Stimulated activated CD8-positive, alpha-beta memory T cell treated with anti-CD3 and anti-CD28 coated beads, Interleukin-4, amount 100 ng/mL, for 1 hour (primary cell): ENCODE measurements at places on chromosomes 12 and 14.

DNA sequence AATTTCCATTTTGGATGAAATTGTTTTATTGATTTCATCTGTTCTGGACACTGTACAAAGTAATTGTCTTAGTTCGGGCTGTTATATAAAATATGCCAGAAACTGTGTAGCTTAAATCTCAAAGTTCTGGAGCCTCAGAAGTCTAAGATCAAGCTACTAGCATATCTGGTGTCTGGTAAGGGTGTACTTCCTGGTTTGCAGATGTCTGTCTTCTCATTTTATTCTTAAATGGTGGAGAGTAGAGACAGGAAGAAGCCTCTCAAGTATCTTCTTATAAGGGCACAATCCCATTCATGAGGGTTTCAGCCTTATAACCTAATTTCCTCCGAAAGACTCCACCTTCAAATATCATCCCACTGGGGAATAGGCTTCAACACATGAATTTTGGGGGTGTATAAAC lies 51.3 kb downstream of the MON2 start:
- no peak for DNase-seq

- no peak for DNase-seq
Measured at GRCh38 chr14:88013750-88014349, 8.9 kb downstream of the GPR65 start.

DNA sequence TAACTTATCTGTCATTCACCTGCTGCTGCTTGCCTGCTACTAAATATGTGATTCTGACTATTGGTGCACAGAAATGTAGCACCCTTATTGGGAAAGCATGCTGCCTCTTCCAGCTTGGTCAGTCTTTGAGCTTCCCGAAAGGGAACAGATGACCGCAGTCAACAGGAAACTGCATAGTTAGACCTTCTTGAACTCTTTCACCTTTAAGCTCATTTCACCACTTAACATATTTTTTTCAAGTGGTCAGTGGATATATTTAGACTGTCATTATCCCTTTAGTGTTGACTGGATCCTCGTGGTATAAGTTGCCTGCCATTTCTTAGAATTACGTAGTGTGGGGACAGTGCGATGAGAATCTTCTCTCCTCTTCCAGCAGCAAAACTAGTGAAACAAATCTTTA lies 224.9 kb downstream of the FBXL14 start:
- no peak for DNase-seq

DNA sequence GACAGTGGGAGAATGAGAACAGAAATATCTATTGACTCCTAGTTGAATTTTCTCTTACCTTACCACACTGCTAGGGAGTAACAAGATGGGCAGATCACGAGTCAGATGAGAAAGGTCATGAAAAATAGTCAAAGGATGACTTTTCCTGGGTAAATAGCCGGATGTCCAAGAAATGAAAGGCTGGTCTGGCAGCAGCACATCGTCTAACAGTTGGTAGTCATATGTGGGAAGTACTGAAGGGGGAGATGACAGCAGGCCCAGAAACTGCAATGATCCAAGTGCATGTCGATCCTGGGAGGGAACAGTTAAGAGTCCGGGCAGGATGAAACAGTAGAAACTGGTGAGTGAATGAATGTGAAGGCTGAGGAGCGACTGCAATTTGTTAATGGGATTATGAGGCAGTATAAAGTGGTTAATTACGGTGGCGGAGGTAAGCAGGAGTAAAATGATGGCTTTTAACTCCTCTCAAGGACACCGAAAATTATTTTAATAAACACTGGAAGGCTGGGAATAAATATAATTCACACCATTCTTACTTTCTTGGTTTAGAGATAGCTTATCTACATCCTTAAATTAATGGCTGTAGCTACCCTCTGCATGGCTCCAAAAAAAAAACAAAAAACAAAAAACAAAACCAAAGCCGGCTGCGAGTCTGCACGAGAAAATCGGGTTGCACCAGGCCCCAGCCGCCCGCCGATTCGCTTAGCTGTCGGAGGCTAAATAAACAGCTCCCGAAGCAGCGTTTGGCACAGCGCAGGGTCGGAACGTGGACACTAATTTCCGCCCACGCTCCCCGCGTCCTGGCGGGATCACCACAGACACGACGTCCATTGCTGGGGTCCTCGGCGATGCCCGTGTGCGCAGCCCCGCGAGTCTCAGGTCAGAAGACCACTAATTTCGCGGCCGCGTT lies 1.0 kb upstream of the ERC1 start:
- peak; percentile 10 for DNase-seq

- no peak for DNase-seq
Measured at GRCh38 chr14:96407935-96408570, 16.1 kb downstream of the AK7 start.

DNA sequence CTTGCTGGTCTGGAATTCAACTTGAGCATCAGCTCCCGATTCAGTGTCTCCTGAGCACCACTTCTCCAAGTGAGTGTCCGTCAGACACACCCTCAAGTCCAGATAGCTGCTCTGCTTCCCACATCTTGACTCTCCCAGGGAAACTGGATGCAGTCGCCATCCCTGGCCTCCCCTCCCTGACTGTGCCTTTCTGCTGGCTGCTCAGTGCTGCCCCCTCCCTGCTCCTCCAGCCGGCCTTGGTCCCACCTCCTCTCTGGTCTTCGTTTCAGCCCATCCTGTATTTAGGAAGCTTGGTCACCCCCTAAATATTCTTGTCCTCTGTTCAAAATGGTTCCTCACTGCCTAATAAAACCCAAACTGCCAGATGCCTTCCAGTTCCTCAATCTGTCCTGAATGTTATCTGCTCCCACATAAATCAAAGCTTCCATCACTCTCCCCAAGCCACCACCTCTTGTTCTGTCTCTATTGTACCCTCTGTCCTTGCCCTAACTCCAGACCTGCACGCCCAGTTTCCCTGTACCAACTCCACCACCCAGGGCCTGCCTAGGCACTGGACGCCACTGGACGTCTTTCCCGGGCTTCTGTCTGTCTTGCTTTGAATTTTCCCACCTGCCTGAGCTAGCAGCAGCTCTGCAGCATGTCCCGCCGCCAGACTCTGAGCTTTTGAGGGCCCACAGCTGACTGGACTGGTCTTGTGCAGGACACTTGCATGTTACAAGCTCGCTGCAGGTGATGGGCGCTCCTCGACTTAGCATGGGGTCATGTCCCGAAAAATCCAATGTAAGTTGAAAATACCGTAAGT lies 33.8 kb downstream of the CCDC92 start:
- DNase-seq: no peak

DNA sequence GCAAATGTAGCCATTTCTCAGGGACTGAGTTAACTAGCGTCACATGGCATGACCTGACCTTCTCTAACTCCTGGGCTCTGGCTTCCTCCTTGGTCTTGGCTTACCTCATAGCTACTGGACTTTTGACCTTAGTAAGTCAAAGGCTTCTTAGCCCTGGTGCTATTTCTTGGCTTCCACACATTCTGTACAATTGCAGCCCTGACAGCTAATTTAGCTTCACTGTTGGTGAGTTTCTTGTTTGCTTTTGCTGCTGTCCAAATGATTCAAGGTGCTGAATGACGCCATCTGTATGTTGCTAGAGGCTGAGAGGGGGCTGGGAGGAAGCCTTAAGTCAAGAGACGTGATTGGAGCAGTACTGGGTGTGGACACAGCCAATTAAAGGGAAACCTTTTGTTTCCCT lies 202.7 kb downstream of the PRKD1 start:
- no peak for DNase-seq

GRCh38 chr12:115840159-115840558 lies 437.3 kb downstream of the MED13L start:
- DNase-seq: no peak

DNA sequence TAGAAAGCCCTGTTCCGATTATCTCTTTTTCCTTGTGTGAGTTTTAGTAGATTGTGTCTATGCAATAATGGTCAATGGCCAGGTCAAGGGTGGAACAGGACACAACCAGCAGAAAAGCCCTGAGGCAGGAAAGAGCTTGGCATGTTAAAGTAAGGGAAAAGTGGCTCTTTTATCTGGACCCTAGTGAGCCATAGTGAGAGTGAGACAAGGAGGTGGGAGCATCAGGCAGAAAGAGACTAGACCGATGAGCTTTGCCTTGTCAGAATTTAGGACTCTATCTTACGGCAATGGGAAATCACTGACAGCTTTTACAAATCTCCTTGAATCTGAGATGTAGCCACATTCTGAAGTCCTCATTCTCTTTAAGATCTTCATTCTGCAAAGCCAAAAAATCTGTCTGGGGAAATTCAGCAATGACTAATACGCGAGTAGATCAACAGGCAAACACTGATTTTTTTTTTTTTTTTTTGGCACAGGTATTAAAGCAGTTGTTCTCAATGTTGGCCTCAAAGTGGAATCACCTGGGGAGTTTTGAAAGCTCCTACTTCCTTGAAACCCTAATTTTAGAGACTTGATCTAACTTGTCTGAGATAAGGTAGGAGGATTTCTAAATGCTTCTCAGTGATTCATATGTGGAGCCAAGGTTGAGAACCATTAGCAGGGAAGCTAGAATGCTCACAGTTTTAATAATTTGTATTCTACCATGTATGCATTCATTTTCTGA lies 33.9 kb downstream of the TMEM19 start:
- DNase-seq: no peak

DNA sequence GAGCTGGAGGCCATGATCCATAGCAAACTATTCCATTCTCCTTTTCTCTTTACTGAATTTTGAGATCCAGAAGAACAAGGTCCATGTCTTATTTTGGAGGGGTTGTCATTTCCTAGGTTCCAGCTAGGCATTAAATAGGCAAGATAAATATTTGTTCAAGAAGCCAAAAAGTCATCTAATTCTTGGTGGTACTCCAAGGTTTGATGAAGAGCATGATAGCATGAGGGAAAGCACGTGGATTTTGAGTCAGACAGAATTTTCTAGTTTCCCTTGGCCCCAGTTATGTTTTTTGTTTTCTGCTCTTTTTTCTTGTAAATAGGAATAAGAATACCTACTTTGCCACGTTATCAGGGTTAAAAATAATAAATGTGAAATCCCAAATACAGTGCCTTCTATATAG lies 25.5 kb upstream of the FRMD6 start:
- DNase-seq: no peak

DNA sequence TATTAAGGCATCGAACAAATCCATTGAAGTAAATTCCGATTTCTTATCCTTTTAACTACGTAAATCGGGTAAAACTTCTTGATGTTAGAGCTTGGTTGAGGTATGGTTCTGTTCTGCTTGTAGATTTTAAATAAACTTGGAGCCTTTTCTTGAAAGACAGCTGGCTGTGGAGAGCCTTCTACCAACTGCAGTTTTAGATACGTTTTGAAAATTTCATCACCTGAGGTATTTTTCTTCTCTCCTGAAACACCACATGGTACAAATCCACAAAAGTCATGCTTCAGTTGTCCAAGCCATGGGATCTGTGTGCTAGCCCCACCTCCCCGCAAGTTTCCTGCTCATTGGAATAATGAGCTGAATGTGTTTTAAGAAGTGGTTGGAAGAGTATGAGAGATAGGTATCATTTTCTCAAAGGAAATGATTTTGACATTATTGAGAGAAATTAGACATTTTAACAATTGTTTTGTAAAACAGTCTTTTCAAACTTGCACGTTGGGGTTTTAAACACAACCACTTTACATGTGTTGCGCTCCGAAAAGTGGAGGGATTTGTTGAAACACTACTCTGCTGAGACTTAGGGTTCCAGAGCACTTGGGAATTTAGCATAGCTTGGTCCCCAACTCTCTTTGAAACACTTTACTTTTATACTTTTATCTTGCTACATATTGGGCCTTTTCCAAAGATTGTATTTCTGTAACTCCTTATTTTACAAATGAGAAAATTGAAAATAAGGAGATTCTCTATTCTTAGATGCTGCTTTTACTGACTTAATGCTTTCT lies 1.4 kb downstream of the PPM1A start:
- no peak for DNase-seq

DNA sequence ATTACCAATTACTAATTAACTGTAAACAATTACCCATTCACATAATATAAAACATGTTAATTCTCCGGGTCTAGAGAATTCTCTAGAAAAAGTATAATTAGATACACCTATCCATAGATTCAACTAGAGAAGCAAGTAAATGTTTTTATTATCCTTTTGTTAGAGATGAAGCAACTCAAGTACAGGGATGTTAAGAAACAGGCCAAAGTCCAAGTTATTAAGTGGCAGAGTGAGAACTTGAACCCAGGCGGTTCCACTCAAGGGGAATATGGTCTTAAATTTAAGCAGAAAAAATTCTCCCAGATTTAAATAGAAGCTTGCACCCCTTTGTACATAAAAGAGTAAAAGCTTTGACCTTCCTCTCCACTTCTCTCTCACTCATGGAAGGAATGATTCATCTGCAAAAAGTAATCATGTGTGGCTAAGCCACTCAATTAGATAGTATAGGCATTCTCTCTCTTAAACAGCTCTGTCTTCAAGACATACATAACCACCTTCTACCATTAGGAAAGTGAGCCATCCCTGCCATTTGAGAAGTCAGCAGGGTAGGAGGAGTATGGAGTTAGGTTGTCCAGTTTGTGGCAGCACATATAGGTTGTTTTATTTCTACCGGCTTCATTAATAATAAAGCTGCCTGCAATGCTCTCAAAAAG lies 34.1 kb downstream of the ERGIC2 start:
- DNase-seq: no peak

DNA sequence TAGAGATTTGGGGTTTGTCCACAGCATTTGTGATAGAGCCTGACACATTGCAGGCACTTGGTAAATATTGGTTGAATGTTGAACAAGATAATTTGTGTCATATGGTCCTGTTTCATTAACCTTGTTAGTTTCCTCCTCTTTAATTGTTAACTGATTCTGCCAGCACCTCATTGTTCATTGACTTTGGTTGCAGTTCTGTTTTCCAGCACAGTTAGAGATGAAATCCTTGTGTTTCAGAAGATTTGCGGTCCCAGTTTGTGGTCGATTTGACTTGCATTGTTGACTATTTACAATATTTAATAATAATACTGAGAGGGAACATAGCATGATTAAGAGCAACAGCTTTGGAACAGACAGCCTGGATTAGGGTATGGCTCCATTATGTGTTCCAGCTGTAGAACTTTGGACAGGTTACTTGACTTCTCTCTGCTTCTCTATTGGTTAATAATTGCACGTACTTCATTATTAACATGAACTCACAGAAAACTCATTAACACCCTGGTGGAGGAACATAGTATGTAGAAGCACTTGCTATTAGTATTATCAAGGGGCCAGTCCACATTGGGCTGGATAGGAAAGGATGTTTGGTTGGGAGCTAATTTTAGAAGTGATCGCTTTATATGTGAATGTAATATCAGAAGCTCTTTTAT lies 8.7 kb downstream of the DRAM1 start:
- no peak for DNase-seq

- DNase-seq: no peak
Measured at GRCh38 chr12:108360487-108360886, 21.4 kb upstream of the CMKLR1 start.

- no peak for DNase-seq
Measured at GRCh38 chr14:24013654-24014514, 25.2 kb downstream of the DHRS4L2 start.

- DNase-seq: no peak
Measured at GRCh38 chr14:104999361-104999760, 13.8 kb downstream of the CLBA1 start.

DNA sequence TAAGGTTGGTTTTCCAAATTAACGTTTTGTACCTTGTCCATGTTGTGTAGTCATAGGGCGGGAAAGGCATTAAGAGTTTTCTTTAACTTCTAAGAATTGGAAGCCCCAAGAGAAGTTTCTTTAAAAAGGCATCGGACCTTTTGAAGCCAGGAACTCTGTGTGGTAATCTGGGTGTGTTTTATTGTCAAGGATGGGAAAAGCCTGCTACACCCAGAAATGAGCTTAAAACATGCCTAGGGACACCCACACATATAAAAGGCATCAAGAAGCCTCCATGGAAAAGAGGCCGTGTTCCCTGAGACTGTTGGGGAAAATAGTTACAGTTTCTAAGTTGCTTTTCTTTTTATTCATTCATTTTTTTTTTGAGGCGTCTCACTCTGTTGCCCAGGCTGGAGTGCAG lies 81.0 kb upstream of the PTHLH start:
- DNase-seq: no peak

- DNase-seq: no peak
Measured at GRCh38 chr12:79366374-79366773, 324.4 kb downstream of the PAWR start.
